ENCODE measurements at places on chromosomes 7 and 10. TPM values are rescaled to one million over a fixed set of nuclear protein-coding genes. Genes with fewer than 3 reads are reported as not detected.

DNA sequence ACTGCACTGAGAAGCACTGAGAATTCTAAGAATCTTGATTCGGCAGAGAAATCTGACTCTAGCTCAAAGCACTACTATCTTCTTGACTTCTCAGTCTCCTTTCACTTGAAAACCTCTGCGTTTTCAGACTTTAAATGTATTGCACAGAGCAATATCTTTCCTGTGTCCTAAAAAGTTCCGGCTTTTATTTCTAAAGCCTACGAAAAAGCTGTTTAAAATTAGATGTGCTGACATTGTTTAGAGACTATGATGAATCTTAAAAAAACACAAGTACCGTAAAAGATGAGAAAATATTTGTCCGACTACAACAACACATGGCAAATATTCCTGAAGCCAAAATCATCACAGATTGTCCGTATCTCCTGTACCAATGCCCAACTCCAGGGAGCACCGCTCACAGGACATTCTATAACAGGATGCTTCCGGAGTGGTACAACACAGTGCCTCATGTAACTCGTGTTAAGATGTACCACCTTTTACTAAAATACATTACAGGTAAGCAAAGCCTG is 136.9 kb downstream of the CUBN start:
- peaks cover 14% of the 10 kb centered on the region for H3K4me1 ChIP-seq
- no peaks in the 10 kb centered on the region for H3K36me3 ChIP-seq
- DNase-seq = no peak
- no peaks in the 10 kb centered on the region for H3K27me3 ChIP-seq
- no peak overlapping the region for H3K27ac ChIP-seq

- peak overlapping the region; percentile 95 for H3K4me3 ChIP-seq
- H3K36me3 ChIP-seq = no peaks in the 10 kb centered on the region
- H3K27ac ChIP-seq = peak overlapping the region; percentile 85
- DNase-seq = no peak
- no peaks in the 10 kb centered on the region for H3K27me3 ChIP-seq
Measured at GRCh38 chr7:150324373-150324961, 1.1 kb upstream of the ACTR3C start.

DNA sequence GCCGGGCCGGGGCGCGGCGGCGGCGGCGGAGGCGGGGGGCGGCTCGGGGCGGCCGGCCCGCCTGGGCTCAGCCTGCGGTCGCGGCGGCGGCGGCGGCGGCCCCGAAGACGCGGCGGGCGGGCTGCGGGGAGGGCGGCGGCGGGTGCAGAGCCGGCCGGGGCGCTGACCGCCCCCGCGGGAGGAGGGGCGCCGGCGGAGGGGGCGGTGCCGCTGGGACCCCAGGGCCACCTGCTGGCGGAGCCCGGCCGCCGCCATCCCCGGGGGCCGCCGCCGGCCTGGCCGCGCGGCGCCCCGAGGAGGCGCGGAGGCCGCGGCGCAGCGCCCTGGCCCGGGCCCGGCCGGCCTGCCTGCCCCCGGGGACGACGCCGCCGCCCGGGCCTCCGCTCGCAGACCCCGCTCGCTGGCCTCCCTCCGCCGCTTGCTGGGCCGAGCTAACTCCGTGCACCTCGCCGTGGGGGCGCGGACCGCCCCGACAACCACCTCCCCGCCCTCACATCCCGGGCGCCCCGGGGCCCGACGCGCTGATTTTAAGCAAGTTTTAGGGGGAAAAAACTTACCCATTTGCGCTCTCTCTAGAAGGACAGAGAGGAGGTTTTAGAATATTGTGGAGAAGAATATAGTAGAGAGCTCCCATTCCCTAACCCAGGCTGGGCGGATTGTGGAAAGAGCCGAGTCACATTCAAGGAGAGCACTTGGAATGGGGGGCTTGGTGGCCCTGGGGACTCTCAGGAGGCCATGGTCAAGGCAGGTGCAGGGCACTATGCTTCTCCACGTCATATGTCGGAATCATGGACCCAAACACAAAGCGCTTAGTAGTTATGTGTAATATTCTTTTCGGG is at the start of gene BEND7:
TSS of gene BEND7 (minus strand) at position 140 of the 839 bp plus-strand sequence. CDS start 481 bp downstream, outside the sequence.
- H3K36me3 ChIP-seq = no peaks in the 10 kb centered on the region
- no peak for DNase-seq
- no peak within 1 kb of the TSS for H3K27ac ChIP-seq
- H3K27me3 ChIP-seq = peaks cover 17% of the 10 kb centered on the region
- H3K4me3 ChIP-seq = no peak within 1 kb of the TSS

- H3K4me1 ChIP-seq = no peaks in the 10 kb centered on the region
- no peak overlapping the region for H3K4me3 ChIP-seq
- no peak for DNase-seq
- no peaks in the 10 kb centered on the region for H3K27me3 ChIP-seq
- H3K27ac ChIP-seq = no peak overlapping the region
Measured at GRCh38 chr10:132524443-132525285, 12.9 kb upstream of the INPP5A start.

GRCh38 chr10:88971221-88972061 is 18.9 kb upstream of the ACTA2 start:
- H3K4me3 ChIP-seq = no peak overlapping the region
- no peaks in the 10 kb centered on the region for H3K36me3 ChIP-seq
- H3K4me1 ChIP-seq = peaks cover 14% of the 10 kb centered on the region

- H3K4me3 ChIP-seq = no peak overlapping the region
Measured at GRCh38 chr10:31413325-31413724, 94.3 kb downstream of the ZEB1 start.

- no peaks in the 10 kb centered on the region for H3K4me1 ChIP-seq
- H3K27me3 ChIP-seq = no peaks in the 10 kb centered on the region
- H3K36me3 ChIP-seq = no peaks in the 10 kb centered on the region
- no peak overlapping the region for H3K27ac ChIP-seq
Measured at GRCh38 chr7:80733333-80733915, 95.0 kb downstream of the CD36 start.

GRCh38 chr10:25294032-25294926 is 119.5 kb downstream of the GPR158 start:
- no peaks in the 10 kb centered on the region for H3K36me3 ChIP-seq
- no peaks in the 10 kb centered on the region for H3K27me3 ChIP-seq
- H3K4me3 ChIP-seq = no peak overlapping the region
- no peak for DNase-seq

GRCh38 chr7:20217193-20217948 is at the start of gene MACC1:
TSS of gene MACC1 (minus strand) at chr7:20217384. CDS start at chr7:20161862, 55,522 bp downstream.
- no peaks in the 10 kb centered on the region for H3K27me3 ChIP-seq
- H3K36me3 ChIP-seq = no peaks in the 10 kb centered on the region
- H3K27ac ChIP-seq = no peak within 1 kb of the TSS
- peak within 1 kb of the TSS; percentile 12 for H3K4me3 ChIP-seq

Gene CPA4
- not detected for total RNA-seq

Gene HSPA12A
- not detected for total RNA-seq

Gene PCLO
- under 0.01 TPM for total RNA-seq

Gene TPK1
- 32.9 TPM for total RNA-seq

Gene DNAJC12
- not detected for total RNA-seq

Gene ABCB1
- total RNA-seq = 2.4 TPM
